ENCODE measurements at places on chromosomes 5 and 9.

- no peak for DNase-seq
Measured at GRCh38 chr5:120293796-120294195, 170.3 kb upstream of the PRR16 start.

- no peak for DNase-seq
Measured at GRCh38 chr9:84750152-84750865, 80.8 kb downstream of the NTRK2 start.

GRCh38 chr5:95172659-95173058, 112.2 kb downstream of the MCTP1 start:
- DNase-seq: no peak

- DNase-seq: no peak
Measured at GRCh38 chr9:27539479-27540441, 10.1 kb upstream of the MOB3B start.

GRCh38 chr9:88998911-88999310, 7.6 kb downstream of the S1PR3 start:
- no peak for DNase-seq

DNA sequence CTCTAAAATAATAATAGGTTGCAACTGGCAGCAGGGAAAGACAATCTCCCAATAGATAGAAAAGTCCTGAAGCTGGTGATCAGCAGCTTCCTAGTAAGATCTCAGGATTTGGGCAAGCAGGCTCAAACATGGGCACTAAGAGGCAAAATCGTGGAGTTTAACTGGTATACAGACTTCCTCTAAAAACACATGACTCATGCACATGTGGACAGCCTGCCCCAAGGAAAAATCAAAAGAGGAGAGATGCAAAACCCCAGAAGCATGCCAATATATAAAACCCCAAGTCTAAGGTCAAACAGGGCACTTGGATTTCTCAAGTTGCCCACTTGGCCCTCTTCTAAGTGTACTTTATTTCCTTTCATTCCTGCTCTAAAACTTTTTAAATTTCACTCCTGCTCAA, 62.8 kb downstream of the CDKN2A start:
- DNase-seq: no peak

- no peak for DNase-seq
Measured at GRCh38 chr5:1725641-1726468, 73.8 kb downstream of the MRPL36 start.

DNA sequence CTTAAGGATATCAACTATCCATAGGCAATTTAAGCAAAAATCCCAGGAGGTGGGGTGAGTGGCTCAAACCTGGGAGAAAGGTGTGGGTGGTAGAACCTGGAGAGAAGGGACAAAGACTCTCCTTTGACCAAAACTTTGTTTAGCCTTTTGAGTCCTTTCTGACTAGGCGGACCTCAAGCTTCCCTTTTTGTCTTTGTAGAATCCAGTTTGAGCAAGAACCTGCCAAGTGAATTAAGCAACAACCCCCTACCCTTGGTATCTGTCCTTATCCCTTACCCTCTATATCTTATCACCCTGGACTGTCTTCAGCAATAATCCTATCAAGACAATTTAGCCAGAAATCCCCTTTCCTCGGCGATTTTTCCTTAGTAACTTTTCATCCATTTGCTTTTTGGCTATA, 53.5 kb upstream of the SLC28A3 start:
- no peak for DNase-seq

GRCh38 chr9:116152390-116152789, 1.2 kb upstream of the PAPPA start:
- no peak for DNase-seq

GRCh38 chr5:66498791-66499207, 97.4 kb upstream of the MAST4 start:
- no peak for DNase-seq

- no peak for DNase-seq
Measured at GRCh38 chr9:38359297-38359653, 33.2 kb upstream of the ALDH1B1 start.

GRCh38 chr9:124662561-124662960, 108.5 kb downstream of the NR6A1 start:
- DNase-seq: no peak

- no peak for DNase-seq
Measured at GRCh38 chr9:37745970-37746369, 7.6 kb upstream of the TRMT10B start.

GRCh38 chr9:101480386-101480785, 44.8 kb upstream of the ALDOB start:
- DNase-seq: no peak

- DNase-seq: no peak
Measured at GRCh38 chr9:80491086-80491696, 919.4 kb downstream of the TLE4 start.

GRCh38 chr9:128149951-128150593, 819 bp downstream of the LCN2 start:
- DNase-seq: no peak

- DNase-seq: no peak
Measured at GRCh38 chr5:78638973-78639669, 9.5 kb downstream of the LHFPL2 start.

DNA sequence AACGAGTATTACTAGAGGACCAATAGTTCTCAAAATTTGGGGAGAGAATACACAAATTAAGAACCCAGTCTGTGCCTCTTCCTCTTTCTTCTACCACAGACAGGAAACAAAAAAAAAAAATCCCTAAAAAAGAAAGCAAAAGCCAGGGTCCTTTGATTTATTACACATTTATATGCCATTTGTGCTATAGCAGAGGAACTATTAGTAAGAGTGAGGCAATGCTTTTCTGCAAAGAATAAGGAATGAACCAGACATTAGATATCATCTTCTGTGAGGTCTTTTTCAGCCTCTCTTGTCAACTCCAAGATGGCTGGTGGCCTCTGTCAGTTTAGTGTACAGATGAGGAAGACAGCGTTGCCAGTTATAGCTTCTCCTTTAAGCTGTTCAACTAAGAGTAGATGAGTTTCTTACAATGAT, 127.6 kb downstream of the RFX3 start:
- no peak for DNase-seq

DNA sequence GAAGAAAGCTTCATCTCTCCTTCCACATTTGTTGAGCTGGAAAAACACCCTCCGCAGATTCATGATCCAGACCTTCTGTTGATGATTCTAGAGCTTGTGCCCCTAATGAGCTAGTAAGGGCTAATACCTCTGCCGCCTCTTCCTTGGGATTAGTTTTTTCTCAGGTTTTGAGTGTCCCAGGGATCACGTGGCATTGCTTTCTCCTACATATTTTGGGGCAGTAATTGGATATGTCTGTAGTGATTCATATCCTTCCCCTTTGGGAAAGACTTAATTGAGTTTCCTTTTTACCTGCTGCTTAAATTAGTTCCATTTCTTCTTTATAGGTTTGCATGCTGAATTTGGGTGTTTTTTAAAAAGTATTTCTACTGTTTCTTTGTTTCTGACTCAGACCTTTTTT, 143.9 kb downstream of the GOLPH3 start:
- no peak for DNase-seq

GRCh38 chr9:13718539-13718938, 439.0 kb upstream of the MPDZ start:
- DNase-seq: no peak

DNA sequence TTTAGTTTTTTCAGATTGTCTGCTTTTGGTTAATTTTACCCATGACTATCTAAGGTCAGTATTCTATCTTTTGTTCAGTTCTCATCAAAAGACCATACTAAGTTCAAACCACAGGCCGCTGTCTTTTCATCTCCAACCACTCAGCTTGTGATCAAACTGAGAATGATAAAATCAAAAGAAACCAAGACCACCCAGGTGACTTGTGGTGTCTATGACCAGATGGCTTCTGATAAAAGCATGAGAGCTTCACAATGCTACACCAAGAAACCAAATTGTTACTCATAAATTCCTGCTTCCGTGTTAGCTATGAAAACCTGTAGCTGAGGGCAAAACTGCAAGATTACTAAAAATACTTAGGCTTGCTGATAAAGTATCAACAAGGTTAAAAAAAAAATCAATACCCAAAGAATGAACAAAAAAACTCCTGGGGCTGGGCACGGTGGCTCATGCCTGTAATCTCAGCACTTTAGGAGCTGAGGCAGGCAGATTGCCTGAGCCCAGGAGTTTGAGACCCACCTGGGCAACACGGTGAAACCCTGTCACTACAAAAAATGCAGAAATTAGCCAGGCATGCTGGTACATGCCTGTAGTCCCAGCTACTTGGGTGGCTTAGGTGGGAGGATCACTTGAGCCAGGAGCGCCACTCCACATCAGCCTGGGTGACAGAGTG, 25.8 kb upstream of the GPX8 start:
- no peak for DNase-seq

- DNase-seq: no peak
Measured at GRCh38 chr9:93900971-93901861, 53.9 kb downstream of the BARX1 start.

DNA sequence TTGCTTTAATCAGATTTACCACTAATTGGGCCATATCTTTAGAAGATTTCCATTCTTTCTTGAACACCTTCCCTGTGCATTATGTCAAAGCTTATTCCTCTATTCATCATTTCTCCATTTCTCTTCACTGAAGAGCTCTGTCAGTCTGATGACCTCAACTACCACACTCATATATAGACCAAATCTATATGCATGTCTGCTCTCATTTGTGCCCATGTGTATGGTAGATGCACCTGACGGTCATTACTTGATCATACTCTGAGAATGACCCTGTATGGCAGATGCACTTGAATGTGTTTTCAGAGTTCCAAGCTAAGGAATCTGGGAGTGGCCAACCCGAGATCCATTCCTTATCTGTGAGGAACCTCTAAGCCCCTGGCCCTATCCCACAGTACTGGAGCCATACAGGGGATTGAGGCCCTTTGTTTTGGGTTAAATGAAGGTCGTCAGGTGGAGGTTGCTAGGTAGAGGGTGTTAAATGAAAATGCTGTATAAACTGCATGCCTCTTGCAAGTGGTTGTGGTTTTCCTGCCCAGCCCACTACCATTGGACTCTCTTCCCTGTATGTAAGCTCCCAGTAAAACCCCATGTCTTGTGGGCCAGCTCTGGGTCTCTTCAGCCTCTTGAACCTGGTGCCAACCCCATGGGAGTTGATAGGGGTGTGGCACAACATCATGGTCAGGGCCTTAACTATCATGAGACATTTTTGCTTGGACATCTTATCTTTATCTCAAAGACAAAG, 229.5 kb downstream of the KIAA0825 start:
- DNase-seq: no peak

DNA sequence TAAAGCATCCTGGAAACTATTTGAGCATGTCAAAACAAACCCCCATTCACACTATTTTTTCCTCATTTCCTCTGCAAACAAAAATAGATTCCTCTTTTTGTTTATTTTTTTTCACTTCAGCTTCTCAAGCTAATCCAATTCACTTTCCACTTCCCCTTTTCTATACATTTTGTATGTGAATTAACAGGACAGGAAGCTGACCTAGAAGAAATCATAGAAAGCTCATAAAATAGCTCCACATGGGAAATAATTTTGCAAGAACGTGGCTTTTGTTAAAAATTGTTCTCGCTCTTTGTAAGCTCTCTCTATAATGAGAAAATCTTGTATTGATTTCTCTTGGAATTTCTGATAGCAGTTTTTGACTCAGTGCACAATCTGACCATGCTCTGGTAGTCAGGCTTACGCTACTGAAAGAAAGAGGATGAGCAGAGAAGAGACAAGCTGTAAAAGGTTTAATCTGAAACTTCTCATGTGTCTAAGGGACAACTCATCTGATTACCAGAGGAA, 215.8 kb downstream of the ADAMTS12 start:
- no peak for DNase-seq

DNA sequence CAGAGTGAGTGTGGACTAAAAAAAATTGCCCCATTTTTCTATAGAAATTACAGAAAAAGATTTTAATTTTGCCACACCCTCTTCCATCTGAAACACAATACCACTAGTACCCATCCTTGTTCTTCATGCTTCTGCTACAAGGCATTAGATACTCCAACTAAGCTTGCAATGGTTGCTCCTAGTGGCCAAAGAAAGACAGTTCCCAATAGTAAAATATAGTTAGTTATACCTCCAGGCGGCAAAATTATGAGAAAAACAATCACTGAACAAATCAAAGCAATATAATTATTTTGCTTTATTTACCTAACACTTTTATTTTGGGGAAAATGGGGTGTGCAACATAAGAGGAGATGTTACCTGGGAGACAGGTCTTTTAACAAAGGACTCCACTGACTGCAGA, 101.2 kb downstream of the RAPGEF6 start:
- DNase-seq: no peak
